ACHN (cell line): ENCODE measurements at places on chromosomes 11 and 22.

- DNase-seq = no peak
These were observed 99.9 kb upstream of the TBCEL start for GRCh38 chr11:120923866-120924508.

GRCh38 chr11:116861539-116861938 is 24.1 kb upstream of the APOA1 start:
- DNase-seq = no peak

- no peak for DNase-seq
These were observed 16.0 kb upstream of the CCDC90B start for GRCh38 chr11:83302151-83302550.

GRCh38 chr11:8691601-8692000 is 9.0 kb downstream of the RPL27A start:
- no peak for DNase-seq

DNA sequence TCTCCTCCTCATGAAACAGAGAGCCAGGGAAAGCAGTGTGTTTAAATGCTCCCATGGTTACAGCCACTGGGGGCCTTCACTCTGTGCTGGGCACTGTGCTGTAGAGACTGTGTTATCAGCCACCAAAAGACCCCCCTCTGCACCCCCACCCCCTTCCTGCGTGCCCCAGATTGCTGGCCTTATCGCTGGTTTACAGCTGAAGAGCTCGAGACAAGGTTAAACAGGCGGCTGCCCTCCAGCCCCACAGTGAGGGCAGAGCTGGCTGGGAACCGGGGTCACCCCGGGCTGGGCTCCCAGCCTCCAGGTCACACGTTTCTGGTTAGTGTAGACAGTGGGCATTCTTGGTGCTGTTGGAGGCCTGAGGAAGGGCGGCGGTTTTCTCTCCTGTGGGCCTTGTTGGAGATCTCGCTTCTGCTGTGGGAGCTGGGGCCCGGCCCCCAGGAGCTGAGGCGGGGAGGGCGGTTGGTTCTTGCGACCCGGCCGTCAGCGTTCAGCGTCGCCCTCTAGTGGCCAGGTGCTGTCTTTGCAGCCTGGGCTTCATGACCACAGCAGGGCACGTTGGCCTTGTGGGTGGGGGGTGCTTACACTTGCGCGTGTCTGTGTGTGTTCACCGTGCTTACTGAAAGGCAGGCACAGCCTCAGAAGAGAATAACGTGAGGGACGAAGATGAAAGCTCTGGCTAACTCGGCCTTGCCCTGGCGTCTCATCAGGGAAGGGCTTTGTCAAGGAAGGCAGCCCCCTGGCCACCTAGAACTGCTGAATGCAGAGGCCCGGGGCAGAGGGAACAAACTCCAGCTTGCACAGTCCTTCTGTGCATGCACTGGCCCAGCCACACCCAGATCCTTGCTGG is 40.8 kb downstream of the TBC1D22A start:
- DNase-seq = peak; percentile 39

DNA sequence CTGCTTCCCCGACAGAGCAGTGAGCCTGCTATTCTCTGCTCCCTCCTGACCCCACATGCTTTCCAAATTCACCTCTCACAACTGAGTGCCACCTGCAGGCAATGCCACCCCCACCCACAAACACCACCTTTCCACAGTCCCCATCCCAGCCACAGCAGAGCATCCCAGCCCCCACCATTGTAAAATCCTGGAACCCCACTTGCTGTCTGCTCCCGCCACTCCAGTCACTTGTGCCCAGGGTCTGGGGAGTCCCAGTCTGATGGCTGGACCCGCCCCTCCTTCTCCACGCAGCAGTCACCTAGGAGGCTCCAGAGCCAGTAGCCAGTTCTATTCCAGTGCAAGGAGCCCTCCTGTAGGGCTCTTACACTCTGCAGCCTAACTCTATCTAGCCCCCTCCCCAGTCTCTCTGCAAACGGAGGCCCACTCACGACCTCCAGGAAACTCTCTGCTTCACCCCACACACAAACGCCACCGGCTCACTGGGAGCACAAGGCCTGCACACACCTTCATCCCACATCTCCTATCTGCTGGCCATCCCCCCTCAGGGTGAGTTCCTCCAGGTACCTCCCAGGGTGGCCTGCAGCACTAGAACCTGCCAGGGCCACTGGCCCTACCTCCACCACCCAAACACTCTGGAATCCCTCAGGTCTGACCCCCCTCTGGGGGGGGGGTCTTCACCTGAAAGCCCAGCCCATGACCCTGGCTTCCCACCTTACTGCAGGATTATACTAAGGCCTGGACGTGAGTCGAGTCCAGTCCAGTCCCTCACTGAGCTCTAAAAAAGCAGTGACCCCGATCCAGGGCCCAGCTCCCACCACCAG is 1.4 kb downstream of the GNB1L start:
- DNase-seq = no peak

GRCh38 chr22:30246814-30247376 is 336 bp upstream of the LIF start:
- DNase-seq = no peak

GRCh38 chr11:108872781-108873291 is 208.0 kb downstream of the DDX10 start:
- no peak for DNase-seq

DNA sequence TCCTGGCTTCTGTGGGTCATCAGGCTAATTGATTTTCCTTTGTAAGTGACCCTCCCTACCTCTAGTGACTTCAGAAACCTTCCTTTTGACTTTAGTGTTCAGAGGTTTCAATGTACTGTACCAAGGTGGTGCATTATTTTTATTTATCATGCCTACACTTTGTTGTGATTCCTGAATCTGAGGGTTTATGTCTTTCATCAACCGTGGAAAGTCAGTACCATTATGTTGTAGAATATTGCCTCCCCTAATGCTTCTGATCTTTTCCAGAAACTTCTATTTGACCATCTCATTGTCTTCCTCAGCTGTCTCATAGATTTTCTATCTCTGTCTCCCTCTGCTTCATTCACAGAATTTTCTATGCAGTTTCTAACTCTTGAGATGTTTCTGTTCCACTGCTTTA is 105.5 kb downstream of the KCNQ1OT1 start:
- DNase-seq = no peak

- DNase-seq = no peak
These were observed 301.2 kb downstream of the TBC1D22A start for GRCh38 chr22:47063606-47064005.

DNA sequence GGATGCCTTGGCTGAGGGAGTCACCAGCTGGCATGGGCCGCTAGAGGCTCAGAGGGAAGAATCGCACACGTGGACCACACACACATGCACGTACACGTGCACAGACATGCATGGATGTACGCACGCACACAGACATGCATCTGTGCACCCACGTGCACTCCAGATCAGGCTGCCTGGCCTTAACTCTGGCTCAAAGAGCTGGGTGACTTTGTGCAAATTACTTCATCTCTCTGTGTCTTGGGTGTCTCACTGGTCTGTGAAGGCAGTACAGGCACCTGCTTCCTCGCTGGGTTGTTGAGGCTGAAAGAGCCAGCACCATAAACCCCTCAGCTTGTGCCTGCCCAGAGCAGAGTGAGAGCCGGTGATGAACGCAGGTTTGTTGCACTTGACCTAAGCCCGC is 28.7 kb downstream of the TMPRSS6 start:
- no peak for DNase-seq
